Activated T-cell treated with anti-CD3 and anti-CD28 coated beads for 1 hour (primary cell): ENCODE measurements at places on chromosomes 3 and 15.
A peak's percentile ranks its signal among the peaks of the same experiment; 100 is the strongest.

- no peak for DNase-seq
These were observed 39.6 kb downstream of the LNP1 start for GRCh38 chr3:100440895-100441294.

DNA sequence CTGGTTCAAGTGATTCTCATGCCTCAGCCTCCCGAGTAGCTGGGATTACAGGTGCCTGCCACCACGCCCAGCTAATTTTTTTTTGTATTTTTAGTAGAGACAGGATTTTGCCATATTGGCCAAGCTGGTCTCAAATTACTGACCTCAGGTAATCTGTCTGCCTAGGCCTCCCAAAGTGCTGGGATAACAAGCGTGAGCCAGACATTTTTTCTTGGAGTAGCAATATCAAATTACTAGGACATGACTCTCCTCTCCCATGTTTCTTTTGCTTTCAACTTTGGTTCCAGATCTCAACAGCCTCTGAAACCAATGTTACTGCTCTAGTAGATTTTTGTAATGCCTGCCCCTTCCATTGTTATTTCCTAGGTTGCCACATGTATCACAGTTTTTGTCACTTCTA, 462.0 kb downstream of the GBE1 start:
- DNase-seq = no peak

DNA sequence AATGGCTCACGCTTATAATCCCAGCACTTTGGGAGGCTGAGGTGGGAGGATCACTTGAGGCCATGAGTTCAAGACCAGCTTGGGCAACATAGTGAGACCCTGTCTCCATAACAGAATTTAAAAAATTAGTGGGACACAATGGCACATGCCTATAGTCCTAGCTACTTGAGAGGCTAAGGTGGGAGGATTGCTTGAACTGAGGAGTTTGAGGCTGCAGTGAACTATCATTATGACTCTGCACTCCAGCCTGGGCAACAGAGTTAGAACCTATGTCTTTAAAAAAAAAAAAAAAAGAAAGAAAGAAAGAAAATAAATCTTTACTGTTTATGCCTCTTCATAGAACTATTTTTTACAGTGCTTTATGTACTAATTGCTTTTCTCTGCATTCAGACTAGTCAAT, 84.6 kb upstream of the LMOD3 start:
- no peak for DNase-seq

DNA sequence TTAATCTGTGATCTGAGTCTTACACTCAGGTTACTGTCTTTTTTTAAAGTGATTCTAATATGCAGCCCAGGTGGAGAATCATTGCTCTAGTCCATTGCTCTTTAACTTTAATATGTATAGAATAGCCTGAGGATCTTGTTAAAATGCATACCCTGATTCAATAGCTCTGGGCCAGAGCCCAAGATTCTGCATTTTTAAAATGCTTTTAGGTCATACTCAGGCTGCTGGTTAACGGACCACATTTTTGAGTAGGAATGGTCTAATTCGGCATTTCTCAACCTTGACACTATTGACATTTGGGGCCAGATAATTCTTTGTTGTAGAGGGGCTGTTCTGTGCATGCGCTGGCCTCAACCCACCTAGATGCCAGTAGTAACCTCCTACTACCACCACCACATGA, 20.9 kb upstream of the FSTL1 start:
- DNase-seq = no peak

GRCh38 chr15:47708161-47708980, 8.9 kb upstream of the SEMA6D start:
- no peak for DNase-seq

DNA sequence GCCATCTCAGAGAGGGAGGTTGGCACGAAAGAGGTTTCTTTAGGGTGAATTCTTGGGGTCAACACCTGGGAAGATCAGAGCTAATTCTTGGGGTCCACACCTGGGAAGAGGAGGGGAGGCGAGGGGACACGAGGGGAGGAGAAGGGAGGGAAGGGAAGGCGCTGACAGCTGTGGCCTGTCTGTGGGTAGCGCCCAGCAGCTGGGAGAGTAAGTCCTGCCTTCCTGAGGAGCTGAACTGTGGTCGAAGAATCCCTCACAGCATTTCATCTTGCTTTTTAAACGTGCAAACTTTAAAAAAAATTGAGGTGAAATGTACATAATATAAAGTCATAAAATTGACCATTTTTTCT, 63.2 kb upstream of the CGNL1 start:
- no peak for DNase-seq

DNA sequence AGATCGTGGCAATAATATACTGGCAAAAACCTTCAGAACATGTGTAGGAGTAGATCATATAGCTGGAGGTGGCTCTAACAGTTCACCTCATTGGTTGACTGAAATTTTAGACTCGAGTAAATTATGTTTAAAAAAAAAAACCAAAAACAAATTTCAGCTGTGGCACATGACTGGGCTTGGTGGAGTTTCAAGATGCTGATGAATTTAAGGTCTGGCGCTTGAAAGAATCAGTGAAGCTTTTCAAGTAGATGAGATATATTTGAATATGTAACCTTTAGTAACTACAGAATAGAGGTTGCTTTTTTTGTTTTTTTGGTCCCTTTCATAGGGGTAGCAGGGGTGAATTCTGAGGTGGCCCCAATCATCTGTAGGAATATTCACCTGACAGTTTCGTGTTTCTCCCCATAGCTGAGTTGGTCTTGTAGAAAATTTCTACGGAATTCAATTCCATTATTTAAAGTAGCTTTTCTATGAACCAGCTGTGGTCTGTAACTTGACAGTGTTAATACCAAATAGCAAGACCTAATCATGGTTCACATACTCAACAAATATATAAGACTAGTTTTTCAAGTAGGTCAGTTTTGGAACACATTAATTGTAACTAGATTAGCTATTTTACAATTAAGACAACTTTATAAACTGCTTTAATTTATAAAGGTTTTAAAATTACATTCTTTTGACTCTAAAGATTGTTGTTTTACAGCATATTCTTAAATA, 65.6 kb downstream of the MAP4 start:
- no peak for DNase-seq

GRCh38 chr3:158470944-158471638, 99.9 kb upstream of the MLF1 start:
- DNase-seq = no peak

GRCh38 chr3:180401226-180401625, 200.7 kb upstream of the TTC14 start:
- DNase-seq = no peak

- DNase-seq = no peak
These were observed 525.1 kb upstream of the GOLIM4 start for GRCh38 chr3:168620854-168621253.

DNA sequence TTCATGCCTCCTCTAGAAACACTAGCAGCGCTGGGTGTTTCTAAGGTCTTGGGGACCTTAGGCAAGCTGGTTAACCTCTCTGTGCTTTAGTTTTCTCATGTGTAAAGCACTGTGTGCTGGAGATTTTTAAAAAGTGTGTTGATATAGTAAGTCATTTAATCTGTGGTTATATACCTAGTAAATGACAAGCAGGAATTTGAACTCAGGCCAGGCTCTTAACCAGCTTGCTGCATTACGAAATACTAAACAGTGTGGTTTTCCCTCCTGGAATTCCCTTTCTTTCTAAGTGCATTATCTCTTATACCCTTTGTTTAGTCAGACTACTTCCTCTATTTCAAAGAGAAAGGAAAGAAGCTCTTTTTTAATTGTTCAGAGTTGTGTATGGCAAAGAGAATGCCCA, 26.5 kb downstream of the NEO1 start:
- no peak for DNase-seq

GRCh38 chr15:65906396-65906795, 37.1 kb downstream of the RAB11A start:
- no peak for DNase-seq

DNA sequence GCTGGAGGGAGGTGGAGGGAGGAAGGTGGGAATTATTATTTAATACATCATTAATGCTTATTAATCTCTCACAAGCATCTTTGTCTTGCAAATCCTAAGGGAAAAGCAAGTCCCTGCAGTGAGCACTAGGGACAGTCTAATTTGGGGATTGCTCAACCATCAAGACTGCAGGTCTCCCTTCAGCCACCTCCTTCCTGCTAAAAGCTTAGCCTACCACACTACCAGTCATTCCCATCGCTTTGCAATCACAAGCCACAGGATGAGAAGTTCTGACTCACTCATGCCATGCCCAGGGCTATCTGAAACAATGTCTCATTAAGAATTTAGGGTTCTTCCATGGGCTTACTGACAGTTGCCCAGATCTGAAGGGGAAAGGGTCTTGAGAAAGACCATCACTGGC, 51.0 kb upstream of the EIF1B start:
- DNase-seq = no peak

DNA sequence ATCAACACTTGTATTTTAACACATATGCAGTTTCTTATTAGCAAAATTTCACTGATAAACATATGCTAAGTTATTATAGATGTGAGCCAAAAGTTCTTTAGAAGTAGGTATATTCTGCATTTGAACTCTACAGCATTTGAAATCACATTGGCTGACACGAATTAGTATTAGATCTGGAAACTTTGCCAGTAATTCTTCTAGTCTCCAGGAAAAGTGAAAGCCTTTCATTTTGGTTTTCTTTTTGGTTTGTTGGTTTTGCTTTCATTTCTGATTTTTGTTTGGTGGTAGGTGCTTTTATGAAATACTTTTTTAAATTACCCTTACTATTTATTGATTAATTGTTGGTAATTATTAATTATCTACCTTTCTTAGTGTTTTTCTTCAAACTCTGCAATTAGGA, 72.9 kb downstream of the RBMS3 start:
- DNase-seq = no peak

GRCh38 chr15:36965570-36966342, 134.6 kb downstream of the MEIS2 start:
- no peak for DNase-seq

DNA sequence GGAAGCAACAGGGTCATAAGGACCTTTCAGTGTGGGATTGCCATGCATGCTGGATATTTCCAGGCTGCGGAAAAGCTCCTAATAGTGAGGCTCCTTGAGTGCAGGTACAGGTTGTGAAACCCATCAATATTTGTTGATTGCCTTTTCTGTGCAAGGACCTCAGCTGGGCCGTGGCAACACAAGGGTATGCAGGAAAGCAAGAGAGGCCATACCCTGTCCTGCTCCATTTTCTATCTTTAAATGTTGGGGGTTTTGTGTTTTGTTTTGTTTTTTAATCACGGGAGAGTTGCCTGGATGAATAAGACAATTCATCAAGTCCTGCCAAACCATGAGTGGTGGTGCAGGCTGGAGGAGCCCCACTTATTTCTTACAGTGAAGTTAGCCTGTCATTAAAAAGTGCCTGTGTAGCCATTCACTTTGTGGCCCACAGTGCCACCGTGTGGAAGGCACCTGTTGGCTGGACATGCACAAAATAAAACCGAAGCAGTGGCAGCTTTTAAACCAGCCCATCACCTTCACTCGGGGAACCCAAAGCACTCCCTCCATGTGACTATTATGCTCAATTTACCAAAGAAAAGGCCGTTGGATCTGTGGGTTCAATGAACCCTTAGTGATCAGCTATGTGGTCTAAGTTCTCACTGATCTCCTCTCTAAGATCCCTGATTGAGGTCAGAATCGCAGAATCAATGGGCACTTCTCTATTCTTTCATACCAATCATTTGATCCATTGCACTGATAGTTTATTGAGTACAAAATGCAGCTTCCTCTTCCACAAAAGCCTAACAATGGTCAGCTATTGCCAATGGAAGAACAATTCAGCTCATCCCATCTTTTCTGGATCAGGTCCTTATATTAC, 42.2 kb downstream of the CLDN18 start:
- no peak for DNase-seq

DNA sequence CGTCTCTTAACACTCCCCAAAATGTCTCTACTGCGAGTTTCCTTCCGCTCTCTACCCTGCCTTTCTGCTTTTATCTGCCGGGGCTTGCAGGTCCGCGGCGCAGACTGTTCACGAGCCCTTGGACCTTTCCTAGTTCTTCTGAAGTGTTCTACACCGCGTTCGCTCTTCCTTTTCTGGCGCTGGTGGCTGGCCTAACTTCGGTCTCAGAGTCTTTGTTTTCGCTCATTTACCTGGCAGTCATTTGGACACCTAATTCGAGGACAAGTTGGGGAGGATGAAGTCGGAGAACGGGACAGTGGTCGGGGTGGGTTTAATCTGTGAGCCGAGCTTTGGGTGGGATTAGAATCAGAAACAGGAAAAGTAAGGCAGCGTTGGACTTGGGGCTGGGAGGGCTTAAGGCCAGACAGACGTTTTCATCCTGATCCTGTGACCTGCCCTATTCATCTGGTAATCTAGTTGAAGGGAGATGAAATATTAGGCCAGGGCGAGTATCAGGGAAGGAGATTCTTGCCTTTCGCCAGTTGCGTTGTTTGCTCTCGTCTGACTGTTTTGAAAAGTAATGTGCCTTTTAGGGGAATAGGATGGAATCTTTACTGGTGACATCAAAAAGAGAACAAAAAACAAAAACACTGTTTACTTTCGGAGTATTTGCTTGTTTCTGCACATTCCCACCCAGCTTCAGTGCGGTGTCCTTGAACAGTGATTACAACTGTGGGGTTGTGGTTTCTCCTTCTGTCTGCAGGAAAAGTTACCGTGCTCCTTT, 1.8 kb downstream of the DIPK2A start:
- no peak for DNase-seq

DNA sequence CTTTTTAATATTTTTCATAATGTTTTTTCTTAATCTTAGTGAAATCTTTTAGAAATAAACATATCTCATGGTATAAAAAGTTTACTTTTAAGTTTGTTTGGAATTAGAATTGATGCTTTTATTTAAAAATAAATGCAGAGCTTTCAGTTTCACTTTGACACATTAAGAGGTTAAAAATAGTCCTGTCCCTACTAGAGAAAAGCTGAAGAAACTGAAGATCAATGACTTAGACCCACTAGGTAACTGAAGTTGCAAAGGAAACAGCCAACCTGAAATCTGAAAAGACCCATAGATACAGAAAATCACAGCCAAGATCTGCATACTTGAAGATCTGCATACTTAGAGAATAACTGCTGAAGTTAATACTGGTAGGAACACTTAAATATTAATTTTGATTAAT, 237.6 kb downstream of the RAP2B start:
- no peak for DNase-seq

GRCh38 chr3:13419505-13420044, 547 bp downstream of the NUP210 start:
- DNase-seq = peak; percentile 54

DNA sequence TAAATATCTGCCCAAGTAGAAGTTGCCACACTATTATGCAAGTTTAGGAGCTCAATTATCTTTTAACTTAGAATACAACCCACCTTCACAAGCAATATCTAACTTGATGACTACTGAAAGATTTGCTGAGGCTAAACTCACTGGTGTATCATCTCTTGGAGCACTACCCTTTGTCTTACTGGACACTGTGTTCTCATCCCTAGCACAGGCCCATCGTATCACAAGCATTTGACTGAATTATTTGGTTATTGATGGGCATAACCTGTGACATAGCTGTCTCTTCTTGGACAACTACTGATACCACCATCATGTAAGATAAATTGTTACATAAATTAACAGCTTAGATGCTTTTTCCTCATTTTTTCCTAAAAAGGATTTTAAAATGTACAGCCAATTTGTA, 216.2 kb upstream of the THBS1 start:
- no peak for DNase-seq
